Left renal pelvis (tissue), 4 donors: ENCODE measurements at places on chromosomes 2 and 18. TPM values are rescaled to one million over a fixed set of nuclear protein-coding genes. Genes with fewer than 3 reads are reported as not detected.

Gene KIF1A
- polyA plus RNA-seq = 9.9 TPM

Gene CTAGE1
- not detected for polyA plus RNA-seq

Gene DSEL
- 21.6 TPM for polyA plus RNA-seq

DNA sequence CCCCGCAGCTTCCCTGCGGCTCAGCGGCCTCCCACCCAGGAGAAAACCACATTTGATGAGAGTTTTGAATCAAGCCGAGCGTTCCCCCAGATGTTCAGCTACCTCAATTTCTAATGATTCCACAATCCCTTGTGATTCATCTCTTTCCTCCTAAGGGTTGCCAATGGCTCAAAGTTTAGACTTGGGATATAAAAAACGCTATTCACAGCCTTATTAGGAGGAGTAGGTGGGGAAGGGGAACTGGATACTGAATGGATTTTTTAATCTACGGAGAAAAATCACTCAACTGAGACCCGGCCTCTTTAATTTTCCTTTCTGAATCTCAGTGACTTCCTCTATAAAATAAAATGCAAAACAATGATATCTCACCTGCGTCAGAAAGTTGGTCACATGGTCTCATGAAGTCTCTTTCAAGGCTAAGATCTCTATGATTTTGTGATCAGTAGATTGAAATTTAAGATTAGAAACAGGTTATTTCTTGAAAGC, 192.6 kb upstream of the TCF4 start:
- DNase-seq = no peak

Gene CNRIP1
- 19.5 TPM for polyA plus RNA-seq

- no peak for DNase-seq
Observed at GRCh38 chr2:230677201-230677946, 35.3 kb upstream of the CAB39 start.

- no peak for DNase-seq
Observed at GRCh38 chr2:50962731-50963130, 69.2 kb downstream of the NRXN1 start.

Gene DTNB
- polyA plus RNA-seq = 23.8 TPM

- no peak for DNase-seq
Observed at GRCh38 chr2:96167407-96168013, 22.3 kb upstream of the DUSP2 start.

- DNase-seq = no peak
Observed at GRCh38 chr18:33558529-33558928, 19.5 kb upstream of the ASXL3 start.

- DNase-seq = no peak
Observed at GRCh38 chr2:133393895-133394294, 174.4 kb downstream of the NCKAP5 start.

DNA sequence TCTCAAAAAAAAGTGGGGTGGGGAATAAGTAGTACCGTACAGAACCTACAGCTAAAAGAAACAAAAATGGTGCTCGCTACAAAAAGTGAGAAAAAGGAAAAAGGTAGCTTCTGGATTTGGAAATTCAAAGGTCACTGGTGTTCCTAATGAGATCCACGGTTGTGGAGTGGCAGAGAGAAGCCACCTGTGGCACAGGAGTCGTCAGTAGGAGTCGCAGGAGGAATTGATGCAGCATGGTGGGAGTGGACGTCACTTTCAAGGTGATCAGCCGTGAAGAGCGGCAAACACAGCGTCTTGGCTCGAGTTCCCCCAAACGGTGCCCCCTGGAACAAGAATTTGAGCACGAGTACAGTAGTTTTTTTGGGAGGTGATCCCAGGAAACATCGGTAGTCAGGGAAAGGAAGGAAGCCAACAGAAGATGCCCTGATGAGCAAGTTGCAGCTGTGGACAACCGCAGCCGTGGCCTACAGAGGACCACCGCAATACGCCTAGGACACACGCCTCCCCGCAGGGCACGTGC, 1.4 kb upstream of the TTL start:
- DNase-seq = no peak

- DNase-seq = no peak
Observed at GRCh38 chr2:39138837-39139211, 18.0 kb upstream of the SOS1 start.

GRCh38 chr2:199907008-199907714, 3.9 kb upstream of the C2orf69 start:
- DNase-seq = no peak

- DNase-seq = no peak
Observed at GRCh38 chr2:189829102-189829833, 45.0 kb downstream of the PMS1 start.

DNA sequence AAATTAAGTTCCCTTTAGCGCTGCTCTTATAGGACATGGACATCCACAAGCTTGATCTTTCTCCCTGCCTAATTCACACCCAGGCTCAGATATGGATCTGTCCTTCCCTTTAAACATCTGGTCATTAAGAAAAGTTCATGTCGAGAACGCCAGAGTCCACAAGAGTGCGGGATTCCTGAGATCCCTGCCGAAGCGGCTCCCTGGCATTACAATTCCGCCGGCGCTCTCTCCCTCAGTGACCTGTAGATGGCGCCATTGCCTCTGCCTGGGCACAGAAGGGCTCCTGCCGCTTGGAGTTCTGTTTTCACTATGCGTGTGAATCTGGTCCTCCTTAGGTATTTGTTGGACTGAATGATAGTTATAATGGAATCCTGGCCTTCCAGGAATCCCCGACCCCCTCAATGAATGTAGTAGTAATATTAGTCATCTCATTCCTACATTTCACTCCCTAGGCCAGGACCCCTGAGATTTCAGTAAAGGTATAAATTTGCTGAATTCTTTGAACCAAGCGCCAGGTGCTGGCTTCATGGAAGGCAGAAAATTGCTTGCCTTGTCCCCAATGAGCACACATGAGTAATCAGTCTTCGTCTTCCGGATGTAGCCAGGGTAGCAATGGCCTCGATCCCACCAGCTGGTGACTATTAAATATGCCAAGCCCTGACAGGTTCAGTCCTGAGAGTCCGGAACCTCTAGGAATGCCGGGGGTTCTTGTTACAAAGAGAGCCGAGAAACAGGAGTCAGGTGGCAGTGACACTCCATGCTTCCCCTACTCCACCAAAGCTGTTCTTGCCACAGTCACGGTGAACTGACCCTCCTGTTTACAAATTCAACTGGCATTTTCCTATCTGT, 26.4 kb upstream of the CD207 start:
- DNase-seq = peak; percentile 66

Gene EFEMP1
- polyA plus RNA-seq = 115 TPM

GRCh38 chr2:227876300-227876801, 4.9 kb downstream of the DAW1 start:
- no peak for DNase-seq

- DNase-seq = no peak
Observed at GRCh38 chr2:73350035-73350691, 35.5 kb upstream of the ALMS1 start.

Gene ATP6V1B1
- polyA plus RNA-seq = 1.5 TPM

Gene AFF3
- polyA plus RNA-seq = 19.5 TPM

Gene CCDC141
- polyA plus RNA-seq = 0.17 TPM

Gene C2orf42
- 13.3 TPM for polyA plus RNA-seq

- DNase-seq = no peak
Observed at GRCh38 chr2:133317178-133317577, 251.1 kb downstream of the NCKAP5 start.

GRCh38 chr2:204341887-204342276, 203.4 kb upstream of the PARD3B start:
- DNase-seq = no peak

DNA sequence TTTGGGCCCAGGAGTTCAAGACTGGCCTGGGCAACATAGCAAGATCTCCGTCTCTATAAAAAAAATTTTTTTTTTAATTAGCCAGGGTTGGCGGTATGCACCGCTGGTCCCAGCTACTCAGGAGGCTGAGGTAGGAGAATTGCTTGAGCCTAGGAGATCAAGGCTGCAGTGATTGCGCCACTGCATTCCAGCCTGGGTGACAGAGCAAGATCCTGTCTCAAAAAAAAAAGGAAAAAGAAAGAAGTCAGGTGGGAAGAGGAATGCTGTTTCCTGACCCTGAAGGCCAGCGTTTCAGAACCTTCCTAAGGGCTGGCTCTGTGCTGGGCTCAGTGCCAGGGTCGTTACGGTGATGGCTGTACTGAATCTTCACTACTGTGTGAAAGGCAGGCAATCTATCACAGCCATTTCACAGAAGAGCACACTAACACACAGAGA, 35.0 kb upstream of the AGAP1 start:
- DNase-seq = no peak

GRCh38 chr2:13652531-13653313, 936.0 kb downstream of the TRIB2 start:
- no peak for DNase-seq

DNA sequence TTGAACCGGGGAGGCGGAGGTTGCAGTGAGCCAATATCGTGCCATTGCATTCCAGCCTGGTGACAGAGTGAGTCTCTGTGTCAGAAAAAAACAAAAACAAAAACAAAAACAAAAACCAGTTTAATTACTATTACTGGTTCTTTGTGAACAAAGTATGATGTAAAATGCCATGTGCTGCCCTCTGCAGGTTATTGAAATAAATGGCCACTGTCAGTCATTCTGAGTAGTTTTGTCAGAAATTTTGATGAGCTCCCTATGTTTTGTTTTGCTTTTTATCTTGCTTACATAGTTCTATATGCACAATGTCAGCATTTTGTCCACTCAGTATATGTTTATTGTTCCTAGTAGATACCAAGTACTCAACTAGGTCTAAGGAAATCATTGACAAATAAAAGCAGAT, 423.6 kb upstream of the CHST9 start:
- no peak for DNase-seq

DNA sequence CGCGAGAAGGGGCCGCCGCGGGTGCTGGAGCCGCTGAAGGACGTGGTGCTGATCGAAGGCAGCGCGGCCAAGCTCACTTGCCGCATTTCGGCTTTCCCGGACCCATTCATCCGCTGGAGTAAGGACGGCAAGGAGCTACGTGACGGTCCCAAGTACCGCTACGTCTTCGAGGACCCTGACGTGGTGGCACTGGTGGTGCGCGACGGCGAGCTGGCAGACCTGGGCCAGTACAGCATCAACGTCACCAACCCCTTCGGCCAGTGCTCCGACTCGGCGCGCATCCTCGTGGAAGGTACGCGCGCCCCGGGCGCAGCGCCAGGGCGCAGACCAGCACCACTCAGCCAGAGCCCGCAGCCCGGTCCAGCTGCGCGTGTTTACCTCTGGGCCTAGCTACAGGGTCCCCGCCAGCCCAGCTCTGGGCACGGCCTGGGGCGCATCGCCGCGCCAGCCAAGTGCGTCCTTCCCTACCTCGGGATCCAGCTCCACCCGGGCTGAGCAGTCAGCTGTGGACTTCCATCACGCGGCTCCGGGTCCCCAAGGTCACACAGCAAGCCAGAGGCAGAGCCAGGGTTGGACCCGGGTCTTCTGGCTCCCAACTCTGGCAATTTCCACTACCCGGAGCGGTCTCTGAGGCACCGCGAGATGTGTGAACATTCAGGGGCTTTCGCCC, 1.7 kb upstream of the GMPPA start:
- no peak for DNase-seq

Gene HAT1
- polyA plus RNA-seq = 73.2 TPM

Gene MAP4K4
- polyA plus RNA-seq = 74.9 TPM

DNA sequence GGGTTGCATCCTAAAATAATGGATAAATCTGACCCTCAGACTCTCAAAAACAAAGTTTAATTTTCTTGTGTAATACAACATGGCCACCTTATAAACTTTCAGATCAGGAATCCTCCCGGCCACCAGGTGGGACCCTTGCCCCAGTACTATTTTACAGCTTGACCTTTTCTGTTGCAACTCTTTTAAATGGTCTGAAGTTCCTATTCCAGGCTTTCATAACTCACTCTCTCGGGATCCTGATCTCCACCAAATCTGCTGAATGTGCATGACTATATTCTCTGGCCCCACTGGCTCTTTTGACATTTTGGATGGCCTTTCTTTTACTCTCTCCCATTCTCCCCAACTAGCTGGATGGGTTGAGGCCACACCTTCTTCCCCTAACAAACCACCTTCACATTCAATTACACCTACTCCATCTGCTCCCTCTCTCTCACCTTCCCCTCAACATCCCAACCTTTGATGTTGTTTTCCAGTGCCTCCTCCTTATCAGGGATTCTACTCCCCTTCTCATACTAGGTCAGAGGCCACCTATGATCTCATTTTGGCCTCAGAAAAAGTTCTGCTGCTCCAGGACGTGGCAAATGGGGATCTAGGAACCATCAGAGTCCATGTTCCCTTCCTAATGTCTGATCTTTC, 70.8 kb downstream of the SESTD1 start:
- no peak for DNase-seq

- no peak for DNase-seq
Observed at GRCh38 chr2:237551071-237551574, 15.3 kb upstream of the PRLH start.

- DNase-seq = no peak
Observed at GRCh38 chr2:114127372-114127771, 237.5 kb downstream of the ACTR3 start.
